ENCODE measurements at places on chromosomes 1 and 21.

GRCh38 chr1:211420845-211421454, 71.0 kb downstream of the RD3 start:
- DNase-seq, result no peak

DNA sequence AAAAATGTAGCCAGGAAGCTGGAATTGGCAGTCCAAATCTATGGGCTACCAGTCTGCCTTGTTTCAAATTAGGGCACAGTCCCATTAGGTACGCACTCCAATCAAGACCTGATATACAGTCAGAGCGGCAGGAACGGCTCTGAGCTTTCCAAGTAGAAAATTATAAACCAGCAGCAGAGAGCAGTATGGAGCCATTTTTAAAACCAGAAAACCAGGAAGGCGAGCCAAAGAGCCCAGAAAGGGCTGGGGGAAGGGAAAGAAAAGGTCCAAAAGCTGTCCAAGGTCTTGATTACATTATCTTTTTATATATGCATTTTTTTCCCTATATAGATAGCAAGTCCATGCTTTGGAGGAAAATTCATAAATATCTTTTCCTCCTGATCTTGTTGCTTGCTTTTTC, 719.0 kb downstream of the RWDD3 start:
- no peak for DNase-seq

- no peak for DNase-seq
Observed at GRCh38 chr1:96978901-96979300, 257.3 kb downstream of the PTBP2 start.

DNA sequence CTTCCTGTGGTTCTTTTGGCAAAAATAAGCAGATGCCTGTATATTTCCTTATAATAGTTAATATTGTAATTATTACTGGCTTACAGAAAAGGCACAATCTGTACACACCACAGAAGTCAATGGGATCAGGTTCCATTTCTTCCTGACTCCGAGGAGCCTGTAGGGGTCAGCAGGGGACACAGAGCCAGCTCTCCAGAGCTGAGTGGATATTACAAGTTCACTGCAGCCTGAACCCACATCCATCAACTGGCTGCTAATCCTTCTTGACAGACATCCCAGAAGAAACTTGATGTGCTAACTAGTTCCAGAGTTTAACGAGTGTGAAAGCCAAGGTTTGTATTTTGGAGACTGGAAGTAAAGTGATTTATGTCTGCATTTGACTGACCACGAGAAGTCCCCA, 203.8 kb downstream of the LMX1A start:
- no peak for DNase-seq
